ENCODE measurements at places on chromosomes 4 and X.

- no peak for DNase-seq
These were observed 32.4 kb upstream of the BCOR start for GRCh38 chrX:40130207-40130606.

- DNase-seq = no peak
These were observed 32.8 kb upstream of the TMPRSS11A start for GRCh38 chr4:67996127-67996526.

- no peak for DNase-seq
These were observed 212.1 kb upstream of the ATP6AP2 start for GRCh38 chrX:40368611-40369061.

- DNase-seq = no peak
These were observed 473 bp upstream of the USP51 start for GRCh38 chrX:55490121-55490520.

GRCh38 chr4:153115322-153116290 lies 88.6 kb upstream of the TRIM2 start:
- peak; percentile 14 for DNase-seq

- no peak for DNase-seq
These were observed 12.8 kb downstream of the MTM1 start for GRCh38 chrX:150581093-150581775.

Measured in GM18507 (cell line).